Tibial nerve (tissue), 4 donors: ENCODE measurements at places on chromosomes 16 and 17. TPM values are rescaled to one million over a fixed set of nuclear protein-coding genes. Genes with fewer than 3 reads are reported as not detected.

Gene DNAJC7
- 64.1 TPM for total RNA-seq

Gene OR4D1
- not detected for total RNA-seq

Gene MTMR4
- 35.4 TPM for total RNA-seq

DNA sequence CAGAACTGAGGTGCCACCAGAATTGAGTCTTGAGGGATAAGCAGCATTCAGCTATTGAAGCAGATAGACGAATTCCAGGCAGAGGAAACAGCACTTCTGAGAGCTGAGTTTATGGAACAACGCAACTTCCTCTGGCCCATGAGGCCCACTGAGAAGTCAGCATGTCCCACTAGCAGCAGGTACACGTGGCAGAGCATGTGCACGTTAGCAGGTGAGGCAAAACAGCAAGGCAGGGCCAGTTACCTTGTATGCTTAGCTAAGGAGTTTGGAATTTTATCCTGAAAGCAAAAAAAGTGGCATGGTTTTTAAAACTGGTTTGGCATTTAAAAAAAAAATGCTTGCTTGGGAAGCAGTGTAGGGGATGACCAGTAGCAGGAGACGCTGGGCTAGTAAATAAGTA is 305.6 kb downstream of the CPPED1 start:
- no peaks in the 10 kb centered on the region for H3K27me3 ChIP-seq
- no peaks in the 10 kb centered on the region for H3K36me3 ChIP-seq
- H3K27ac ChIP-seq: no peak overlapping the region
- H3K4me1 ChIP-seq: no peaks in the 10 kb centered on the region
- H3K4me3 ChIP-seq: no peak overlapping the region

- no peaks in the 10 kb centered on the region for H3K36me3 ChIP-seq
- peak within 1 kb of the TSS; percentile 49 for H3K4me3 ChIP-seq
- peak; percentile 98 for DNase-seq
- peak within 1 kb of the TSS; percentile 91 for H3K27ac ChIP-seq
- H3K27me3 ChIP-seq: no peaks in the 10 kb centered on the region
- H3K4me1 ChIP-seq: peaks cover 42% of the 10 kb centered on the region
Measured at GRCh38 chr16:28538733-28539596, at the start of gene NUPR1. Gene NUPR1 (minus strand): TSS chr16:28538974. CDS start chr16:28538907, 67 bp downstream.

DNA sequence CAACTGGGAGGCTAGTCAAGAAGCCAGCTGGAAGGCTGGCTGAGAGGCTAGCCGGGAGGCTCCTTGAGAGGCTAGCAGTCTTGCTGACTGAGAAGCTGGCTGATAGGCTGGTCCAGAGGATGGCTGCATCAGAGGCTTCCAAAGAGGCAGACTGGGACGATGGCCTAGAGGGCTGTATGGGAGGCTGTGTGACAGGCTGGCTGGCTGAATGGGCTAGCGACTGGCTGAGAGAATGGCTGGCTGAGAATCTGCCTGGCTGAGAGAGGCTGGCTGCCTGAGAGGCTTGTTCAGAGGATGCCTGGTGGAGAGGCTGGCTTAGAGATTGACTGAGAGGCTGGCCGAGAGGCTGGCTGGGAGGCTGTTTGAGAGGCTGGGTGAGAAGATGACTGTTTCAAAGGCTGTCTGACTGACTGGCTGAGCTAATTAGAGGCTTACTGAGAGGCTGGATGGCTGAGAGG is 34.8 kb upstream of the ACSM2B start:
- no peaks in the 10 kb centered on the region for H3K27me3 ChIP-seq
- no peak overlapping the region for H3K27ac ChIP-seq
- no peak overlapping the region for H3K4me3 ChIP-seq

DNA sequence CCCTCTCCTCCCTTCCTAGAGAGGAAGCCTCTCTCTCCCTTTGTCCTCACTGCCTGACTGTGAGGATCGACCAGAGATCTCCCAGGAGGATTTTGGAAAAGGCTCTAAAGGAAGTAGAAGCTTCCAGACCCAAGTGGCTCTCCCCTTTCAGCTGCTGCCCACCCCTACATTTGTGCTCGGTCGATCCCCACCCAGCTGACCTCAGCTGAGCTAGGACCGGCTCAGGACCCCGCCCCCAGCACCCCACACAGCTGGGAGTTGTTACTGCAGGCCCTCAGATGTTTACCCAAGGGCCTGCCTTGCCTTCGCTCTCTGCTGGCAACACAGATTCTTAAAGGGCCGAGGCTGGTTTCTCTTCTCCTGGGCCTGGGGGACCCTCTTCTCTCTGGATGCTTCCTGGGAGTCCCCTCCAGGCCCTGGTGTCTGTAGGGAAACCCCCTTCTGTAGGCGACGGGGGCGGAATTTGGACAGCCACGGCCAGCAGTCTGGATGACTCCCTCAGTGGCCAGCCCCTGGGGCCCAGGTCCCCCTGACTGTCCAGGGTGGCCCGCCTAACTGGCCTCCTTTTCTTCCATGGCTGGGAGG is 26.9 kb upstream of the TIMP2 start:
- no peak overlapping the region for H3K4me3 ChIP-seq
- H3K4me1 ChIP-seq: no peaks in the 10 kb centered on the region
- H3K27ac ChIP-seq: peak overlapping the region; percentile 47
- DNase-seq: no peak

DNA sequence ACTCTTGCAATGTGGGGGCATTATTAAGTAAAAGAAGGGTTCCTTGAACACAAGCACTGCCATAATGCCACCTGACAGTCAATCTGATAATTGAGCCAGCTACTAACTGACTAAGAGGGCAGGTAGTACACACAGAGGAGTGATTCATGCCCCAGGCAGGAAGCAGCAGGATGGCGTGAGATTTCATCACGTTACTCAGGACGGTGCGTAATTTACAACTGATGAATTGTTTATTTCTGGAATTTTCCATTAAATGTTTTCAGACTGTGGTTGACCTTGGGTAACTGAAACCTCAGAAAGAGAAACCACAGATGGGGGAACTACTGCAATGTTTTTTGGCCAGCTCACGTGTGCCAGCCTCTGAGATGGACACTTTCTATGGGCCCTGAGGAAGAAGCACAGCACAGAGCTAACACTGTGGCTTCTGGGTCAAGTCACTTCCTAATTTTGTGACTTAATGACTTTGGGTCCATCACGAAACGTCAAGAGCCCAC is 46.7 kb downstream of the C17orf67 start:
- no peak overlapping the region for H3K4me3 ChIP-seq
- no peaks in the 10 kb centered on the region for H3K36me3 ChIP-seq
- no peaks in the 10 kb centered on the region for H3K4me1 ChIP-seq
- no peak for DNase-seq
- no peak overlapping the region for H3K27ac ChIP-seq

DNA sequence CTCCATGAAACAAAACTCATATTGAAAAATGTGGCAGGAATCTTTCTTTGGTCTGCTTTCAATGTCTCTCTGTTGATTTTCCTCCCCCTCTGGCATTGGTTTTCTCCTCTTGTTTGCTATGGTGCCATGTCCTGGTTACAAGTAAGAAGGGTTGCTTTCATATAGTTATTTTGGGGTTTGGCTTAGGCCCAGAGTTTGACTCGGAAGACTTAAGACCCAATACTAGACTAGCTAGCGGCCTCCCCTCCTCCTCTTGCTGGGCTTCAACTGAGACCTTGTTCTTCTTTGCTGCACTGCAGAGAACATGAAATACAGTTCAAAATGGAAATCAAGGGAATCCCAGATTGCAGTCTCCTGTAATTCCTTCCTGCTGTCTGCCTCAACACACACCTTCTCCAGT is 30.0 kb upstream of the CLEC18A start:
- H3K36me3 ChIP-seq: no peaks in the 10 kb centered on the region
- peaks cover 73% of the 10 kb centered on the region for H3K4me1 ChIP-seq
- no peak overlapping the region for H3K4me3 ChIP-seq
- peak overlapping the region; percentile 83 for H3K27ac ChIP-seq
- H3K27me3 ChIP-seq: no peaks in the 10 kb centered on the region

- peak within 1 kb of the TSS; percentile 94 for H3K4me3 ChIP-seq
- peak; percentile 81 for DNase-seq
- H3K36me3 ChIP-seq: peaks cover 3% of the 10 kb centered on the region
Measured at GRCh38 chr16:30075503-30076275, at the start of gene PPP4C. Gene PPP4C (plus strand): TSS chr16:30075994. CDS start chr16:30076378, 384 bp downstream.

- H3K4me3 ChIP-seq: no peak overlapping the region
- H3K4me1 ChIP-seq: peaks cover 25% of the 10 kb centered on the region
- H3K27me3 ChIP-seq: no peaks in the 10 kb centered on the region
- no peak overlapping the region for H3K27ac ChIP-seq
Measured at GRCh38 chr16:77790009-77790372, 1.6 kb downstream of the VAT1L start.

GRCh38 chr16:85720302-85720637 is 30.6 kb downstream of the C16orf74 start:
- no peak overlapping the region for H3K27ac ChIP-seq
- H3K4me3 ChIP-seq: no peak overlapping the region
- no peak for DNase-seq
- no peaks in the 10 kb centered on the region for H3K36me3 ChIP-seq
- H3K4me1 ChIP-seq: peaks cover 30% of the 10 kb centered on the region
